Colonic mucosa (tissue), 4 donors: ENCODE measurements at places on chromosomes 3 and 15. TPM values are rescaled to one million over a fixed set of nuclear protein-coding genes. Genes with fewer than 3 reads are reported as not detected.

The SI gene
- 66.1 TPM for total RNA-seq

The LRRIQ4 gene
- total RNA-seq: not detected

The GOLGA8H gene
- 0.40 TPM for total RNA-seq

The CNTN3 gene
- 6.7 TPM for total RNA-seq

The SIAH2 gene
- 33.8 TPM for total RNA-seq

The FMN1 gene
- total RNA-seq: 23.5 TPM

DNA sequence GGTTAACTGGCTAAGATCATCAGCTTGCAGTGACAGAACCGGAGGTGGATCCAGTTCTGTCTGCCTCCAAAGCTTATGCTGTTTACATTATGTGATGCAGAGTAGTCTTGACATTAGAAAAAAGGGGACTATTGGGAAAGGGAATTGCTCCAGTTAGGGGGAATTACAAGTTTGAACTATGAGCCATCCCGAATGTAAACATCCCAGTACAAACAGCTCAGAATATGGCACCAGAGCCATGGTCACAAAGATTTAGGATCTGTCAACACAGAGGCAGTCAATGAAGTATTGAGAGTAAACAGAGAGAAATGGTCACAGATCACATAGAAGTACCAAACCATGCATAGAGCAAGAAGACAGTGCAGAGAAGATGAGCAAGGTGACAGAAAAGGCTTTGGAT is 39.8 kb upstream of the CRTC3 start:
- no peak for DNase-seq

DNA sequence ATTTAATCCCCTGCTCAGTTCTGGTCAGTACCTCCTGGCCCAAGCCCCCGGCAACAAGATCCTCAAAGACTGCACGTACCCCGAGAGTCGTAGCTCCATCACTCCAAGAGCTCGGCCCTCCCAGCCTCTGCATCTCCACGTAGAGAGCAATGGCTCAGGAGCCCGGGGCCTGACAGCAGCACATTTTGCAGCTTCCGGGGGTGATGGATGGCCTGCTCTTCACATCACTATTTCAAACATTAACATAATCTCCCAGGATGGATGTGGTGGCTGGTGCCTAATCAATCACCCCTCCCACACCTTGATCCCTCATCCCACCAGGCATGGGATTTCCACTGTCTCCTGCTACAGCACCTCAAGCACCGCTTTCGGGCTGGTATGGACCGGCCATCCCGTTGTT is 28.1 kb downstream of the CACNA2D2 start:
- no peak for DNase-seq

GRCh38 chr15:20351448-20351971 is 190.1 kb downstream of the GOLGA6L6 start:
- no peak for DNase-seq

DNA sequence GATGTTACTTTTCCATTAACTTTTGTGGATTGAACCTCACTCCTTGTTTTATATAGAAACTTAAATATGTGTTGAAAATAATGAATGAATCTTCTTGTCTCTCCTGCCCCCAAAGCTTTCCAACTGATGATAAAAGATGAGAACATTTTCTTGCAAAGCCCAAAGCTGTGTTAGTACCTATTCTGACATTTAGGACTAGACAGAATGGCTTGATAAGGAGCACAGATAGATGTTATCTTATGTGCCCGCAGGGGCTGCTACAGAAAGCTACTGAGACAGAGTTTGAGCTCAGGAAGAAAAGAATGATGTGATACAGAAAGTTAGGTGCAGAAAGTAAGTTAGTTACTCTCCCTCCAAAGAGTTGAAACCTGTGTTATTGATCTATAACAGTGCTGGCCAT is 109.4 kb upstream of the ATP11B start:
- no peak for DNase-seq

DNA sequence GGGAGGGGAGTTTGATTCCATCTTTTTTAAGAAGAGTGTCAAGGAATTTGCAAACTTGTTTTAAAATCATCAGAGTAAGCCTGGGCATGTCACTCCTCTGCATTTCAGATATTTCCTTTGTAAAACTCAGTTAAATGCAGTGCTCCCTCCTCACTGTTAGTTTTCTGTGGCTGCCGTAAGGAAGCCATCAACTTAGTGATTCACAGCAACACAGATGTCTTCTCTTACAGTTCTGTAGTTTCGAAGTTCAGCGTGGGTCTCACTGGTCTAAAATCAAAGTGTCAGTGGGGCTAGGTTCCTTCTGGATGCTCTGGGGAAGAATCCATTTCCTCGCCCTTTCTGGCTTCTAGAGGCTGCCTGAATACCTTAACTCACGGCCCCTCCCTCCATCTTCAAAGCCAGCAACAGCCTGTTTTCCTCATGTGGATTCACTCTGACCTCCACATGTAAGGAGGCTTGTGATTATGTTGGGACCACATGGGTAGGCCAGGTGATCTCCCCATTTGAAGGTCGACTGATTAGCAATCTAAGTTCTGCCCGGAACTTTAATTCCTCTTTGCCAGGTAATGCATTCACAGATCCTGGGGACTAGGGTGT is 12.4 kb downstream of the ISG20 start:
- DNase-seq: peak; percentile 10

DNA sequence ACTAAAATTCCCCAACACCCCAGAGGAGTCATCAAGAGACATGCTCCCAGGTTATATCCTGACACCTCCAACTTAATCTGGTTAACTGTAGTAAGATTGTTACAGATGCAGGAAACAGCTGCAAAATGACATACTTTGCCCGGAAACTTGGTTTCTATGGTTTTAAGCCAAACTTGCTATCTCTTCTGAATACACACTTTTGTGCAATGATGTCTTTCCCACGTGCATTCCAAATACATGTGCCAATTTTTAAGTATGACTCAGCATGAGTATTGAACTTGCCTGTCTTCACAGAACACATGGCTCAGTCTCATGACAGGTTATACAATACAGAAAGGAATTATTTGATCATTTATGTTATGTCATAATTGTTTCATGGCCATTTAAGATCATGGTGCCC is 207.0 kb upstream of the DCBLD2 start:
- DNase-seq: no peak

- DNase-seq: peak; percentile 29
Observed at GRCh38 chr3:151171145-151171757, 31.8 kb downstream of the GPR171 start.

DNA sequence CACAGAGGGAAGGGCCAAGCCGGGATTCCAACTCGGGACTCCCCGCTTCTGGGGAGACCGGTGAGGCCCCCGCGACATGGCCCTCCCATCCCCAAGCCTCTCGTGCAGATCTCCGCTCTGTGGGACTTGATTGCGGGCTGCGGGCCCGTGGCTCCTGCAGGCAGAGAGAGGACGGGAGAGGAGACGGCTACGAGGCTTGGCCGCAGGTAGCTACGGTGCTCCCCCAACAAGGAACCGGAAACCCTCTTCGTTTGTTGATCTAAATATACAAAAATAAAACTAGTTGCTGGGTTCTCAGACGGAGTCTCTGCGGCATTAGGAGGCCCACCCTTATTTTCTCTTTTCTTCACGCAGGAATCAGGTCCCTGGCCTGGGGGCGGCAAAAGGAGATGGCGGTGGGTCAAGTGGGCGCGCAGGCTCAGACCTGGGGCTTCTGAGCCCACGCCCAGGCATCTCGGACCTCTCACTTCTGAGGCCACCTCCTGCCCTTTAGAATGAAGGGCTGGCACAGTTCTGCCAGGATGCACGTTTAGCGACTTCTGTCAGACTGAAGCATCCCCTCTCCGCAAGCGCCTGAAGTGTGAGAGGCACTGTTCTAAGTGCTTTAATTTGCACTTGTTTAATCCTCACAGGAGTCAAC is 10.9 kb downstream of the GNB5 start:
- no peak for DNase-seq

GRCh38 chr15:49101536-49101935 is 53.9 kb downstream of the COPS2 start:
- DNase-seq: no peak

GRCh38 chr3:118180853-118181252 is 853.8 kb downstream of the IGSF11 start:
- DNase-seq: no peak

DNA sequence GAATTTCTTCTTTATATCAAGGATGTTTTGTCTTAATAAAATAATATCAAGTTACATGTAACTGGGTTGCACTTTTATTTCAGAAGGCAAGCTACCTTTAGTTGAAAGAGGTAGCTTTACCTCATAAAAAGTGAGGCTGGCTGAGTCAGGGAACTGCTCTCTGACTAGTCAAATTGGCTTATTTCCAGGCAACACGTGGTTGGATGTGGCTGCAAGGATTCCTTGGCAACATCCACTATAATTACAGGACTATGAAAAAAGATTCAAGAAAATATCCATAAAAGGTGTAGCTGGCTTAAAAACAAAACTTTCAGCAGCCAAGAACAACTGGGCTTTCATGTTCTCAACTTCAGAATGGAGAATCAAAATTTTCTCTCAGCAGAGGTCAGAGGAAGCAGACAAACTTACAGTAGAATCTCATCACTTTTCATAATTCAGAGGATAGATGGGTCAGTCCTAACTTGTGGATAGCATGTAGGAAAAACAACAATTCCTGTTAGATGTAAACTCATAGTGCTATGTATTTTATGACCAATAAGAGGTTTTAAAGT is 779.1 kb downstream of the MECOM start:
- peak; percentile 58 for DNase-seq

DNA sequence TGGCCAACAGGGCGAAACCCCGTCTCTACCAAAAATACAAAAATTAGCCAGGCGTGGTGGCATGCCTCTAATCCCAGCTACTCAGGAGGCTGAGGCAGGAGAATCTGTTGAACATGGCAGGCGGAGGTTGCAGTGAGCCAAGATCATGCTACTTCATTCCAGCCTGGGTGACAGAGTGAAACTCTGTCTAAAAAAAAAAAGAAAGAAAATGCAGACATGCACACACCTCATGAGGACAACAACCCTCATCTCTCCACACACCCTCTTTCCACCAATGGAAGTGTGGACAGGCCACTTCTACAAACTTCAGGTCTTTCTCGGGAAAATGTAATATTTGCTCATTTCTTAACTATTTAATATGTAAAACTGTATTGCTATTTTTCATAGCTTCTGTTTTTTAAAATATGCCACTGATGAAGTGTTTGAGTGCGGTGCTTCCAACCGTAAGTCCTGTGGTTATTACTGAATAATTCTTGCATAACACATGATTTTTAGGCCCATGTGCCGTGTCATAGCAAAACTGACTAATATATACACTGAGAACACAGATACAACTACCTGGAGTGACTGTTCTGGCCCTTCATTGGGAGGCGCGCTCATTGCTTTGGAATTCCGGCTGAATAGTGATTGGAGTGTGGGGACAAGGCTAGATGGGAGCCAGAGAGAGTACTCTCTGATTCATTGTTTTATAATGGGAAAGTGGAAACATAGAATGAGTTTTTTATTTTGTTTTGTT is 23.1 kb downstream of the LRRC31 start:
- no peak for DNase-seq

DNA sequence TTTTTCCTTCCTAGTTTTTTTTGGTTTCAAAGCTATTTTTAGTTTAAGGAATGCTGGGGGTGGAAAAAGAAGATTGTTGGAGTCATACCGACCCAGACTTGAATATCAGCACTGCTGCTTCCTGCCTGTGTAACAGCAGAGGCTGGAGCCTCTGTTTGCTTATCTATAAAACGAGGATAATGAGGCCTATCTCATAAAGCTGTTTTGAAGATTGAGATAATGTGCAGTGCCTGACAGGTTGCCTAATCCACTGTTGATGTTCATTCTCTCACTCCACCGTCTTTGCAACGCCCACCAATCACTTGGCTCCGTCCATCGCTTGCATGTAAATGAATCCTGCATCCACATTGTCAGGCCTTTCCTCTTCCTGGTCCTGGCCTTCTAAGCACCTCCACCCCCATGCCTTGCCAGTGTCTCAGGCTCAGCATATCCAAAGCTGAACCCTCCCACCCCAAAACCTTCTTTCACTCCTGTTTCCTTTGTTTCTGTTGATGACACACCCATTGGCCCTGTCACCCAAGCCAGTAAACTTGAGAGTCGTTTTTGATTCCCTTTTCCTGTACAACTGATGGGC is 94.9 kb downstream of the MEX3B start:
- DNase-seq: no peak

- DNase-seq: peak; percentile 9
Observed at GRCh38 chr15:68303560-68304436, 26.3 kb downstream of the FEM1B start.
